ENCODE measurements at places on chromosomes 6 and 20.

DNA sequence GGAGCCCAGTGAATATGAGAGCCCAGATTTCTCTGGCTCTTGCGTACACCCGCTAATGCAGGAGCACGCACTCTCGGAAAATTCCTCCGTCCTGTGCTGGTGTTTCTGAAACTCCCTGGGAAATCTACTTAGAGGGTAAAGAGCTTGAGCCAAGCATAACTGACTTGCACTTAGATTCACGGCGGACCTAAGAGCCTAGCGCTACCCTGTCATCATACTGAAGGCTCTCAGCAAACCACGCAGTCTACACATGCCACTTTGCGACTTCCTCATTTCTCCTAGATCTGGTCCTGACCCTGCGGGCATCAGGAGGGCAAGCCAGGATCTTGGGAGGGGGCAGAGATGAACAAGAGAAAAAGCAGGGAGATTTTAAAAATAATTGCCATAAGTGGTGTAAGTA is 324.7 kb downstream of the CD83 start:
- no peak for DNase-seq

- DNase-seq, result no peak
Measured at GRCh38 chr20:32079655-32080109, 27.6 kb downstream of the HCK start.

DNA sequence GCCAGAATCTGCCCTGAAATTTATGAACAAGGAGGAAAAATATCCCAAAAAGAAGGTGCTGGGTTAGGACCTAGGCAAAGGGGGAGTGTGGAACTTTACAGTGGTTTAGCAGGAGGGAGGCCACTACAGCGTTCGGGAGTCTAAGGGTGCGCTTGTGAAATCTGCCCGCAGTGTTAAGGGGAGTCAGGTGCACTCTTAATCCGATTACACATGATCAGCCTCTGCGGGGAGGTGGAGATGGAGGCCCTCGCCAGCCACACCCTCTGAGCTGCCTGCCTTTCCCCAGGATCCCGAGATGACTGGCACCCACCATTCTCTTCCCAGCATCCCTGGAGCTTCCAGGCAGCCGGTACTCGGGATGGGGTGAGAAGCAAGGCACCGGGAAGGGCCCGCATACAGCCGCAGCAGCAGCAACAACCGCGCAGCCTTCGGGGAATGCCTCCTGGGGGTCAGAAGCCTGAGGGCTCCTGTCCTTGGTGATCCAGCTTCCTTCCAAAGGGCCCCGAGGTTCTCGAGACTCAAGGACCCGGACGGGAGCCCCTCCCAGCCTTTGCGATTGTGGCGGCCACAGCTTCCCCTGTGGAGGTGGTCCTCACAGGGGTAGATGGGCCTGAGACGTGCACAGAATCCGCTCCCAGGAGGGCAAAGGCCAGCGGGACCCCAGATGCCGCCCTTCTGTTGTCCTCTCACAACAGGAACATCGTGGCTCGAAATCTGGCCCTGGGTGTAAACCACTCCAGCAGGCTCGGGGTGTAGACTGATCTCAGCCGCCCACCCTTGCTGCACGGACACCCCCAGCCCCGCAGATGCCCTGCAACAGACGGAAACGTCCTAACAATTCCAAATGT is 57.3 kb upstream of the CST7 start:
- no peak for DNase-seq

DNA sequence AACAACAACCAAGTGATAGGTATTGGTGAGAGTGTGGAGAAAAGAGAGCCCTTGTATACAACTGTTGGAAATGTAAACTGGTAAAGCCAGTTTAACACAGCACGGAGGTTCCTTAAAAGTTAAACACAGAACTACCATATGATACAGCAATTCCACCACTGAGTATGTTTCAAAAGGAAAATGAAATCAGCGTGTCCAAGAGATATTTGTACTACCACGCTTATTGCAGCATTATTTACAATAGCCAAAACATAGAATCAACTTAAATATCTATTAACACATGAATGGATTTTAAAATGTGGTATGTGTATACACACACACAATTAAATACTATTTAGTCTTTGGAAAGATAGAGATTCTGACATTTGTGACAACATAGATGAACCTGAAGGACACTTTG is 1.1 kb downstream of the PTCHD4 start:
- no peak for DNase-seq

DNA sequence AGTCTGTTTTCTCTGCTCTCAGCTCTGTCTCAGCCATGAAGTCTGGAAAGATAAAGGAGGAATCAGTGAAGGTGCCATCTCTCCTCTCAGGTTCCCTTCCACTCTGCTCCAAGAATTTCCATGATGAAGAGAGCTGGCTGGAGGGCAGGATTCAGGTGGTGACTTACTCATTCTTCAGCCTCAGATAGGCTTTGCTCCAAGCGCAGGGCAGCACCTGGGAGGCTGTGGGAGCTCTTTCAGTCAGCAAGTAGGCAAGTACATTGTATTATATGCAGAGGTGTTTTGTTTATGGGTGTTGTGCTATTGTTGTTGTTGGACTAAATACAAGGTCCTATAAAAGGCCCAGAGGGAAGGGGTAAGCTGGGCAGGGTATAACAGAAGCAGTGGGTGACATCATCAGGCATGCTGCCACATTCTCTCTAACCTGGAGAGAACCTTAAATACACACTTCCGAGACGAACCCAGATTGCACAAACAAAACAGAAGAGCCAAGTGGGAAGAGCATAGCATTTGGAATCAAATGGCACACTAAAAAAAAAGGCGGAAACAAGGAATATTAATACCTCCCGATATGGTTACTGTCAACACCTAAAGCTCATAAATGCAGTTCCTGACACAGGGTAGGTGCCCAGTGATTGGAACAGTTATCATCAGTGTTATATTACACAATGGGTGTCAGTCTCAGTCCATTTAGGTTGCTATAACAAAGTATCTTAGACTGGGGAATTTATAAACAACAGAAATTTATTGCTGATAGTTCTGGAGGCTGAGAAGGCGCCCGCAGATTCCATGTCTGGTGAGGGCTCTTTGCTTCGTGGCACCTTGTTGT is 14.5 kb upstream of the PSMG4 start:
- no peak for DNase-seq

DNA sequence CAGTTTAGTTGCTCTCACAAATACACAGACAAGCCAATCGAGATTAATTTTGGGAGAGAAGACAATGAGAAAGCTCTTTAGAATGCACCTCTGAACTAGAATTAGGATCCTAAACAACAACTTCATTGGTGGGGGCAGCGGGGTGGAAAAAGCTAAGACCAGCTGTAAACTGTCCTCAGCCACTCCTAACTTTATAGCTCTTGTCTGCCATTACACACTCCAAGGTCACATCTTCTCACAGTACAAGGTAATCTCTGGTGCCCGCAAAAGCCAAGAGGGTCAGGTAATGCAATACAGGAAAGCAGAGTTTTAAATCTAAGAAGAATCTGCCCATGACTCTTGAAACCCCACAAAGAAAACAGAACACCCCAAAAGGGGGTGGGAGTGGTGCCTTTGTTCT is 17.8 kb upstream of the IL22RA2 start:
- DNase-seq, result no peak

DNA sequence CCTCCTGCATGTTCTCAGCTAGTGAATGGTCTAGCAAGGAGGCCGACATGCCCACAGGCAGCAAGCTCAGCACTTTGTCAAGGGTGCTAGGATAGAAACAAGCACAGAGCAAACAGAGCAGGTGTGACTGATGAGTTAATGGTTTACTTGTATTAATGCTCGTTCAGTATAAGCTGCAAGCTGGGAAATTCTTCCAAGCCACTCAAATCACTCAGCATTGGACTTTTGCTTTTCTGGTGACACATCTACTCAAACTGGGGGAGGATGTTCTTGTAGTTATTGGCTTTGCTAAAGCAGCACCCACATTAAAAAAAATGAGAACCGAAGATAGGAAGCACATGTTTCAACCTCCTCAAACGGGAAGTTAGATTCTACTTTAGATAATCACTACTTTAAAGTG is 43.1 kb upstream of the NEDD9 start:
- no peak for DNase-seq

GRCh38 chr20:19817017-19817416 is 59.0 kb downstream of the RIN2 start:
- DNase-seq, result peak; percentile 79

DNA sequence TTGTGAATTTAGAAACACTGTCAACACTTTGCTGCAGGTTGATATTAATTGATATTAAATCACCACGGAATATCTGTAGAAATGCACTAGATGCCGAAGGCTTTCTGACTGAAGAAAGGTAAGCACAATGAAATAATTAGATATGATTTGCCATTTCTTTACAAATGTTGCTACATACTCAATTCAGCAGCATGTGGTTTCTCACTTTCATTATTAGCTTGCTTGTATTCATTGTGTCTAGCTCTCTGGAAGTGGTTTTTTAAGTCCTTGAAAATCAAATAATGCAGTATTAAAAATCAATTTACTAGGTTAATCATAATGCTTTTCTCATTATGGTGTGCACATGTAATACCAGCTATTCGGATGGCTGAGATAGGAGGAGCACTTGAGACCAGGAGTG is 231.3 kb upstream of the MARCKS start:
- DNase-seq, result no peak
